ENCODE measurements at places on chromosomes 5 and 9.
A peak's percentile ranks its signal among the peaks of the same experiment; 100 is the strongest.

DNA sequence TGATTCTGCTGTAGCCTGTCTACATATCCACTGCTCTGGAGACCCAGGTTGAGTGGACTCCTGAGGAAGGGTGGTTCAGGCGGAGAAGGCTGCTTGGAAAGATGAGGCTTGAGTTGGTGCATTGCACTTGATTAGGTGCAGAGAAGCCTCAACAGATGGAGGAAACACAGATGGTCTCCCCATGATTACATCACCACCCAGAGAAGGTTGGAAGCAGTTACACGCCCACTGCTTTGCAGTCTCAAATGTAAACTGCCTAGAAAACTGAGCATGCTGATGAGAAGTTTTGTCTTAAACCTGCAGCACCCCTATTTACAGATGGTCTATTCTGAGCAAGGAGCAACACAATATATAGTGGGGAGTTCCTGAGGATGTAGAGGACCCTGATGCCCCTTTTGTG, 266.6 kb downstream of the PIK3R1 start:
- no peak for DNase-seq

DNA sequence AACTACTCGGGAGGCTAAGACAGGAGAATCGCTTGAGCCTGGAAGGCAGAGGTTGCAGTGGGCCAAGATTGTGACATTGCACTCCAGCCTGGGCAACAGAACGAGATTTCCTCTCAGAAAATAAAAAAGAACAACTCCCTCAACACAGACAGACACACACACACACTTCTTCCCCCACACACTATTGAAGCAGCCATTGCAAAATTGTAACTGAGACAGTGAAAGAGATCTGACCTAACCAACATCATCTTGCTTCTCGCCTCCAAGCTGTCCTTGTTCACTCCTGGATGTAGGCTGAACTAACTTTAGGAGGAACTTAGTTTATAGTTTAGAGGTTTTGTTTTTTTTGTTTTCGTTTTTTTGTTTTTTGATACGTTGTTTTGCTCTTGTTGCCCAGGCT, 13.0 kb upstream of the PLIN2 start:
- no peak for DNase-seq

GRCh38 chr9:133134388-133135145, 13.5 kb upstream of the RALGDS start:
- no peak for DNase-seq

DNA sequence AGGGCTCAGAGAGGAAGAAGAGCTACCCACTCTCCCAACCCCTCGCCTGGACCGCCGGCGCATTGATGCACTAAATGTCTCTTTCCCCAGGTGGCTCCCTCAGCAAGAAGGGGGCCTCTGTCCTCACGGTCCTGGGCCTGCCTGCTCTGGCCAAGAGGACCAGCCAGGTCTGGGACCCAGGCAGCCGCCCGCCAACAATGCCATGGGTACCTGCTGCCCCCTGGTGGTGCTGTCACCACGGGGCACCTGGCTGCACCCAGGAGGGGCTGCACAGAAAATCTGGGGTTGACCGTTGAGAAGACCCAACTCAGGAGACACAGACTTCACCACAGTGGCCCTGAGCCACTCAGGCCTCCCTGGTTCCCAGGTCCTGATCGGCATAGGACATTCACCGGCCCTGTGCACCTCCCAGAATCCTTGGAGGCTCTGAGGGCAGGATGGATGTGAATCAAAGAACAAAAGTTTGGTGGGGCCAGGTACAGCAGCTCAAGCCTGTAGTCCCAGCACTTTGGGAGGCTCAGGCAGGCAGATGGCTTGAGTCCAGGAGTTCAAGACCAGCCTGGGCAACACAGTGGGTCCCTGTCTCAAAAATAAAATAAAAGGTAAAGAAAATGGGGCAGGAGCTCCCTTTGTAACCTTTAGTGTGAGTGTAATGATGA, 2.4 kb upstream of the VAV2 start:
- peak; percentile 67 for DNase-seq

GRCh38 chr9:72205513-72205912, 56.3 kb downstream of the GDA start:
- DNase-seq, result no peak

GRCh38 chr5:180704362-180704761, 35.5 kb downstream of the OR2Y1 start:
- no peak for DNase-seq

GRCh38 chr9:127968042-127968441, 12.7 kb downstream of the EEIG1 start:
- DNase-seq, result no peak

DNA sequence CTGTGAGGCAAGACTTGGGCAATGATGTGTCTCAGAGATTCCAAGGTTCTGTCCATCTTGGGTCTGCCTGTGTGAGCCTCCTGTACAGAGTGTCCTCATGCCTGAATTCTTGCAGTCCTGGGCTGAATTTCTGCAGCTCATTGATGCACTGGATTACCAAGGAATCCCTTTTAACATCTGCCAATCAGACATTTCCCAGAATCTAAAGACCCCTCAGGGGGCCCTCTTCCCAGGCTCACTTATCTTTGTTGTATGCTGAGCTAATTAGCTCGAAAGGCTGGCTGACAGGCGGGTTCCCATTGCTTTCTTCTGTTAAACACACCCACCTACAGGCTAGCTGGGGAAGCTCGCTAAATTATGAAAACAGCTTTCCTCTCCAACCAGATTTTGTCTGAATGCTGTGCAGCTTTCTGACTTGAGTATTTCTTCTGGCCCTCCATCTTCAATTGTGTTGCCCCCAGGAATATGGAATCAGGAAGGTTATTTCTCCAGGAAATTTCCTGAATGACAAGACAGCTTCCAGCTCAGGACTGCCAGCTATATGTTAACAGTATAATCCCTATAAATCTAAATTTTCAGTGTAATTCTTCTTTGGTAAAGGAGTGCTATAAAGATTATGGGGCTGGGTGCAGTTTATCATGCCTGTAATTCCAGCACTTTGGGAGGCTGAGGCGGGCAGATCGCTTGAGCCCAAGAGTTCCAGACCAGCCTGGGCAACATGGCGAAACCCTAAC, at the start of gene LIX1:
LIX1 (minus strand) TSS at position 91 of the 734 bp plus-strand sequence; CDS start at position 56, 35 bp downstream.
- DNase-seq, result peak; percentile 9

GRCh38 chr9:134179918-134180785, 15.8 kb upstream of the RNU6ATAC start:
- DNase-seq, result no peak

DNA sequence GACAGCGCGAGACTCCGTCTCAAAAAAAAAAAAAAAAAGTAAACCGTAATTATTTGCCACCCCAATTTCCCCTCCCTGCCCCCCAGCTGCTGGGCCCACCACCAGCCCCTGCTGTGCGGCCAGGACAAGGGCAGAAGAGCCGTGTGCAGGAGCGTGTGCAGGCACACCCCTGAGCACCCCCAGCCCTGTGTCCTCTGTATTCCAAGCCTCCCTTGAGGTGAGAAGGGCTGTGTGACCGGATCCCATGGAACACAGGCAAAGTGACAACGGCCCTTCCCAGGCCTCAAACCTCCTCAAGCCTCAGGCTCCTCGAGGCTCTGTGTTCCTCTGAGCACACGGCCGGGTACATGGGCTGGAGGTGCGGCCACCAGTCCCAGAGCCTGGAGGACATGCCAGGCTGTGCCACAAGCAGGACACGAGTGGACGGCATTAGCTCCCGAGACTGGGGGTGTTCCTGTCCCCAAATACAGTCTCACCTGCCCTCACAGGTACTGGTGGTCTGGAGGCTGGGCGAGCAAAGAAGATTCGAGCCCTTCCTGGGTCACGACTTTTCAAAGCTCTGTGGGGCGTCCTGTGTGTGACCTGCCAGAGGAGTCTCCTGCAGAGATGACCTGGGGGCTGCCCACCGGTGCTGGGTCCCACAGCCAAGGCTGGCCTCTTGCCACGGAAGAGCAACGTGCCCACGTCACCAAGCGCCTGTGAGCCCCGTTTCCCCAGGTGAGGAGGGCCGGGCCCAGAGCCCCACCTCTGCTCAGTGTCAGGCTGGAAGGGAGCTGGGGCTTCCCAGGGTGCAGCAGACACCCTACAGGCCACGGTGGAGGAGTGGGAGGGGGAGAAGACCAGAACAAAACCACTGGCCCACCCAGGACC, 47.1 kb upstream of the SIMC1 start:
- no peak for DNase-seq

- no peak for DNase-seq
Observed at GRCh38 chr9:89600831-89601230, 4.0 kb upstream of the GADD45G start.

GRCh38 chr9:69580582-69581214, 91.5 kb downstream of the APBA1 start:
- DNase-seq, result no peak

- no peak for DNase-seq
Observed at GRCh38 chr9:34659592-34660253, 2.7 kb downstream of the CCL27 start.

- DNase-seq, result no peak
Observed at GRCh38 chr9:130694205-130694604, 625 bp downstream of the EXOSC2 start.

DNA sequence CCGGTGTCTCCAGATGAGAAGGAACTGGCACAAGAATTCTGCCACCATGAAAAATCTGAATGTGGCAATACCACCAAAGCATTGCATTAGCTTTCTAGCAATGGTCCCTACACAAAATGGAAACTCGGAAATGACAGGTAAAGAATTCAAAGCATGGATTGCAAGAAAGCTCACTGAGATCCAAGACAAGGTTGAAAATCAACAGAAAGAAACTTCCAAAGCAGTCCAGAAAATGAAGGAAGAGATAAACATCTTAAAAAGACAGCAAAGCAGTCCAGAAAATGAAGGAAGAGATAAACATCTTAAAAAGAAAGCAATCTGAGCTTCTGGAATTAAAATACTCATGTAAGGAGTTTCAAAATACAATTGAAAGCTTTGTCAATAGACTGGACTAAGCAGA, 16.8 kb upstream of the GRXCR2 start:
- no peak for DNase-seq

GRCh38 chr9:37903647-37904444, at the start of gene SLC25A51:
Gene SLC25A51 (minus strand): TSS chr9:37904127. CDS start chr9:37888550, 15,577 bp downstream.
- DNase-seq, result peak; percentile 97

GRCh38 chr9:104831681-104832080, 67.8 kb downstream of the NIPSNAP3B start:
- DNase-seq, result no peak

GRCh38 chr5:134436523-134437339, 25.1 kb upstream of the CDKN2AIPNL start:
- no peak for DNase-seq

DNA sequence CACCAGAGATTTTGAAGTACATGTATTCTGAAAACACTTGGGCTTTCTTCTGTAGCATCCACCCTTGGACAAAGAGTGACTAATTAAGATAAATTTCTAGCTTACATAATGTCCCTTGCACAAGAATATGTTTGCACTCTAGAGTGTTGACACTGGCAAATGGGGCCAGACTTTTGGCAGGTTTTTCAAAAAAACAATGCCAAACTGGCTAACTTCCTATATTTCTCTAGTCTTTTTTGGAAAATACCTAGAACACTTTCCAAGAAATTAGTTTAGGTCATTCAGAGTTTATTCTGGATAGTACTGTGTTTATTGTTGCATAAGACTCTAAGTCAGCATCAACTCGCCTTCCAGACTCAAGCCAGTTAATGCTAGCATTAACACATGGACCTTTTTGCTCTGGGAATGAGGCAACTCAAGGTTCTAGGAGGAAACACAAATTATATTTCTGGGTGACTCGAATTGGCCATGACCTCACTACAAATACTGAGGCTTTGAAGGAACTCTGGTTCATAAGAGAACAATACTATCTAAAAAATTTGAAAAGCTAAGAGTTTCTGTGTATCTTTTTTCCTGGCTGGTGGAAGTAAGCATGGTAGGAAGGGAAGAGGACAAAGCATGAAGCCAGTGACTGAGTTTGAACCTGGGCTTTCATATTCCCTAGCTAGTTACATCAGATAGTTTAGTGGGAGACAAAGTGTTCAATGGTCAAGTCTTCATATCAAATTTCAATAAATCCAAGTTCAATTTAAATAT, 101.6 kb downstream of the NREP start:
- no peak for DNase-seq

- no peak for DNase-seq
Observed at GRCh38 chr9:97847474-97848214, 5.4 kb upstream of the FOXE1 start.

DNA sequence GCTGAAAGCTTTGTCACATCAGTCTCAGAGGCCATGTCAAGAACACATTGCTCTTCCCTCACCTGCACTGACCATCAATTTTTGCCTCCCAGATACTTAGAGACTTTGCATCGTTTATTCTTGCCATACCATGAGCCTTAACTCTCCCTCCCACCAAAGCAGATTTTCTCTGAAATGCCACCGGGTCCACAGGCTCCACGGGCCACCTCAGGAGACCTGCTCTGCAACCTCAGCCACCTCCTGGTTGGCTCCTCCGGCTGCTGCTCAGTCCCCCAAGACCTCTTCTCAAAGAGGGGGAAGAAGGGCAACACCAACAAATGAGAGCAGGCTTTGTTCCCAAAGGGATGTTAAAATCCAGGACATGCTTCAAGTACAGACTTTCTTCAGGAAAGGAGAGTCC, 400.5 kb downstream of the SPOCK1 start:
- DNase-seq, result no peak

- no peak for DNase-seq
Observed at GRCh38 chr9:130535818-130536521, 43.4 kb upstream of the FUBP3 start.

DNA sequence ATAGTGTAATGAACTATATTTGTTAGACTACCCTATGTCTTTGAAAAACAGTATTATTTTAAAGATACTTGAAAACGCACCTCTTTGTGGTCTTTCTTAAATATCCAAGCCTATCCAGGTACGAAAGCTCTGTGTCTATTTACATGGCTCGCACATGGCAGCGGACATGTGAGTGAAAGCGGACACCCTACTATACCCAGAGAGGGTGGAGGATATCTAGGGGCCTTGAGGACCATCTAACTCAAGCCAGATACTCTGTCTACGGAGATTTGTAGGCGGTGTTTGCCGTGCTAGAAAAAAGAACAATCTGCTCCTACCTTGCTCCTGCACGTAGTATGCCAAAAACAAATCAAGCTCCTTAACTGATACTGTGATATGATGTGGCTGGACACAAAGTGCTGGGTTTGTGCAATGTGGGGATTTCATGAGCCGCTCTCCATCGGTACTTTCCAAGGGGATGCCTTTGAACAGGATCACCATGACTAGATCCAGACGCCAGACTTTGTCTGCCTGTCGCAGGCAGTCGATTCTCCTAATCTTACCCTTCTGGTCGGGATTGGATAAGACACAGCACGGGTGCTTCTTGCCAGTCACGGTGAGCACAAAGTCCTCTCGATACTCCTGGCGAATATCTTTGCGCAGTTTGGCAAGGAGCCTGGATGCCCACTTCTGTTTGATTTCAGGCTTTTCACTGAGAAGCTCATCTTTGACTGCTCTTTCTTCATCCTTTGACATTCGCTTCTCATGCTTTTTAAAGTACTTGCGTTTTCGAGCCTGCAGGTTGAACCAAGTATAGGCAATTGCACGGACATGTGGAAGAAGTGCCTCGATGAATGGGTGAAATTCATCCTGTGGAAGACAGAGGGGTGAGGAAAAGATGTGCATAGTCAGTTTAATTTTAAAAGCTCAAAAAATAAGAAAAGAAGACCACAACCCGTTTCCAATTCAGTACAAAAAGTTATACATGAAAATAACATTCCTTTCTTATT, 7.0 kb downstream of the NFIB start:
- DNase-seq, result no peak

Measured in thymus (tissue), 14 donors.